Thyroid gland (tissue), 4 donors: ENCODE measurements at places on chromosomes 11 and 22.

- no peaks in the 10 kb centered on the region for H3K36me3 ChIP-seq
Observed at GRCh38 chr11:125036933-125037332, 26.2 kb upstream of the SLC37A2 start.

DNA sequence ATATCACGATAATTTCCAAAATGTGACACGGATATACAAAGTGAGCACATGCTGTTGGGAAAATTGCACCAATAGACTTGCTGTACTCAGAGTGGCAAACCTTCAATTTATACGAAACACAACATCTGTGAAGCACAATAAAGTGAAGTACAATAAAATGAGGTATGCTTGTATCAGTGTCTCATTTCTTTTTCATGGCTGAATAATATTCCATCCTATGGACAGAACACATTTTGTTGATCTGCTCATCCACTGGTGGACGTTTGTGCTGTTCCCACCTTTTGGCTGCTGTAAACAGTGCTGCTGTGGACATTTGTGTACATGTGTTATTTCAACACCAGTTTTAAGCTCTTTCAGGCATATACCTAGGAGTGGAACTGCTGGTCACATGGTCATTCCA, 78.7 kb upstream of the CCND1 start:
- H3K4me1 ChIP-seq, result no peaks in the 10 kb centered on the region
- H3K36me3 ChIP-seq, result no peaks in the 10 kb centered on the region
- no peak for DNase-seq
- H3K27me3 ChIP-seq, result no peaks in the 10 kb centered on the region
- H3K4me3 ChIP-seq, result no peak overlapping the region

DNA sequence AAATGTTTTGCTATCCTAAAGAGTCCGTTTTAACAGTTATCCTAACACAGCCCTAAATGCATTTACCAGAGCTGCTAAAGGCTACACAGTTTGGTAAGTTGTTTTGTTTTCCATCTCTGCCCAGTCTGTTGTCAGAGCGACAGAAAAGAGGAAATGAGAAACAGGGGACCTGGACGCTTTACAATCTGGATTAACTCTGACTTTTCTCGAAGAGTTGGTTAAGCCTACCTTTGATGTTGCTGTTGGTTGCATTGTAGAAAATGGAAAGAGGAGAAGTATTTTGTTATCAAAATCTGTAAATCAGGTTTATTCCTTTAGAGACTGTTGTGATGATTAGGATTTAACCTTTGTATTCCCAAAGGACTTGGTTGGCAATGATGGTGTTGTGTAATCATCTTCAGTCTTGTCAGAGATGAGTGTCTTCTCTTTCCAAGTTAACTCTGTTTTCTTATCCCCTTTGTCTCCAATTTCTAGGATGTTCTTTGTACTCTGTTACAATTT, 481 bp downstream of the ANGPTL5 start:
- DNase-seq, result no peak
- H3K27me3 ChIP-seq, result no peaks in the 10 kb centered on the region
- peak overlapping the region; percentile 56 for H3K4me3 ChIP-seq
- peak overlapping the region; percentile 64 for H3K27ac ChIP-seq

DNA sequence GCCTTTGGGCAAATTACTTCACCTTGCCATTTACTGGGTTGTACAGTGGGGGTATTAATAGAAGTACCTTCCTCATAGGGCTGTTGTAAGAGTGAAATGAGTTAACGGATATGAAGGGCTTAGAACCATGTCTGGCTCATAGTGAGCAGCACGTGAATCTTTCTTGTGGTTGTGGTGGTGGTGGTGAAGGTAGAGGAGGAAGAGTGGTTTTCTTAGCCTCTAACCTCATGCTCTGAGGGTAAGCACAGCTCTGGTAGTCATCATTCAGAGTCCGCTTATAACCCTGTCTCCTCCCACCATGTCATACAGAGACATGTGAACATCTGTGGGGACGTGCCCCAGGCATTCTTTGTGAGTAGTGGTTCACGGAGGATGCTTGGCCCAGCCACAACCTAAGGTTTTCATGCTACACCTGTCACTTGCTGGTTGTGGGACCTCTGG, 43.6 kb downstream of the TEAD1 start:
- peaks cover 35% of the 10 kb centered on the region for H3K4me1 ChIP-seq
- no peaks in the 10 kb centered on the region for H3K27me3 ChIP-seq
- H3K36me3 ChIP-seq, result no peaks in the 10 kb centered on the region
- no peak overlapping the region for H3K4me3 ChIP-seq
- no peak overlapping the region for H3K27ac ChIP-seq

GRCh38 chr22:25492841-25493734, 71.4 kb upstream of the GRK3 start:
- peaks cover 33% of the 10 kb centered on the region for H3K4me1 ChIP-seq
- DNase-seq, result no peak
- no peak overlapping the region for H3K4me3 ChIP-seq
- H3K36me3 ChIP-seq, result no peaks in the 10 kb centered on the region

- no peaks in the 10 kb centered on the region for H3K36me3 ChIP-seq
- DNase-seq, result peak; percentile 48
- H3K4me1 ChIP-seq, result peaks cover 37% of the 10 kb centered on the region
Observed at GRCh38 chr11:7514099-7514591, 346 bp downstream of the PPFIBP2 start.

GRCh38 chr11:69674267-69674885, 777 bp downstream of the LTO1 start:
- peak; percentile 14 for DNase-seq
- H3K27ac ChIP-seq, result peak overlapping the region; percentile 84
- H3K36me3 ChIP-seq, result peaks cover 5% of the 10 kb centered on the region
- H3K4me3 ChIP-seq, result peak overlapping the region; percentile 30
- H3K27me3 ChIP-seq, result no peaks in the 10 kb centered on the region
- H3K4me1 ChIP-seq, result peaks cover 21% of the 10 kb centered on the region

DNA sequence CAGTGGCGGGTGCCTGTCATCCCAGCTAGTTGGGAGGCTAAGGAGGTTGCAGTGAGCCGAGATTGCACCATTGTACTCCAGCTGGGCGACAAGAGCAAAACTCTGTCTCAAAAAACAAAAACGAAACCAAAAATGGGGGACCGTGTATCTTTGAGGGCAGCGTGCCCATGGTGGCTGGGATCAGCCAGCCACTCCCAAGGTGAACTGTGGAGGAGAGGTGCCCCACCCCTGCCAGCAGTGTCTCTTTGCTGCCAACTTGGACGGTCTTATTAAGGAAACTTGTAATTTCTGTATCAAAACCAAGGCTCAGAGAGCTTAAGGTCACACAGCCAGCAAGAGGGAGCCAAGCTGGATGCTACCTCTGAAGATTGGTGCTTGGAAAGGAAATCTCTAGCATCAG, 147.7 kb downstream of the CACNA1I start:
- no peaks in the 10 kb centered on the region for H3K36me3 ChIP-seq
- H3K4me3 ChIP-seq, result no peak overlapping the region
- DNase-seq, result no peak
- no peaks in the 10 kb centered on the region for H3K4me1 ChIP-seq
- H3K27me3 ChIP-seq, result no peaks in the 10 kb centered on the region

DNA sequence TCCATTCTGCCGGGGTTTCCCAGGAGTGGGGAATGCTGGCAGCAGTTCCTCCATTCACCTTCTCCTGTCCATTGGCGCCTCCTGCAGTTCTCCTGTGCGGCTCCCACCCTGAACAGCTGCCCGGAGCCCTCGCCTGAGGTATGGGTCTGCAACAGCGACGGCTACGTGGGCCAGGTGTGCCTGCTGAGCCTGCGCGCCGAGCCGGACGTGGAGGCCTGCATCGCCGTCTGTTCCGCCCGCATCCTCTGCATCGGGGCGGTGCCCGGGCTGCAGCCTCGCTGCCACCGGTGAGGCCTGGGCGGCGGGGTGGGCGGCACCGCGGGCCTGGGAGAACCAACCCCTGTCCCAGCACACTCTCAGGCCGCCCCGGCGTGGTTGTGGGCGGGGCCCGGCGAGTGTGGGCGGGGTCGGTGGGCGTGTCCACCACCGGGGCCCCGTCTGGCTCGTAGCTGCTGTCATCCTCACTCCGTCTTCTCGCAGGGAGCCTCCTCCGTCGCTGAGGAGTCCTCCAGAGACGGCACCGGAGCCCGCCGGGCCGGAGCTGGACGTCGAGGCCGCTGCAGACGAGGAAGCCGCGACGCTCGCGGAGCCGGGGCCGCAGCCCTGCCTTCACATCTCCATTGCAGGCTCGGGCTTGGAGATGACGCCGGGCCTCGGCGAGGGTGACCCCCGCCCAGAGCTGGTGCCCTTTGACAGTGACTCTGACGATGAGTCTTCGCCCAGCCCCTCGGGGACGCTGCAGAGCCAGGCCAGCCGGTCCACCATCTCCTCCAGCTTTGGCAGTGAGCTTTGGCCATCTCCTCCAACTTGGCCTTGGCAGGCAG, 14.0 kb upstream of the RELT start:
- no peak overlapping the region for H3K27ac ChIP-seq
- no peak for DNase-seq
- no peaks in the 10 kb centered on the region for H3K27me3 ChIP-seq

DNA sequence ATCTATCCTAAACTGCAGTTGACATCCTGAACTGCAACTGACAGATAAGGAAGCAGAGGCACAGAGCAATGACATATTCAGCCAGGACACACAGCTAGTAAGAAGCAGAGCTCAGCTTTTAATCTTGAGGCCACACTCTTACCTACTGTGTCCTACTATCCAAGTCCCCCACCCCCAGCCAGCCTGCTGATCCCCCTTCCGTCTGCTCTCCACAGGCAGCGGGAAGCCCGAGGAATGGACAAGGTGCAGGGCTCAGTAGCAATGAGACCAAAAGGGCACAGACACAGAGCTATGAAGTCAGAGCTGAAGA, 4.3 kb downstream of the POLR3H start:
- H3K4me1 ChIP-seq, result peaks cover 15% of the 10 kb centered on the region
- no peak for DNase-seq
- no peaks in the 10 kb centered on the region for H3K36me3 ChIP-seq
- H3K27ac ChIP-seq, result no peak overlapping the region
- H3K27me3 ChIP-seq, result no peaks in the 10 kb centered on the region
